Activated B cell treated with CpG ODN at 0.5 μM for 24 hours (primary cell): ENCODE measurements at places on chromosomes 1 and 21.

GRCh38 chr21:36910581-36911307 is 55.7 kb downstream of the HLCS start:
- no peak for DNase-seq

DNA sequence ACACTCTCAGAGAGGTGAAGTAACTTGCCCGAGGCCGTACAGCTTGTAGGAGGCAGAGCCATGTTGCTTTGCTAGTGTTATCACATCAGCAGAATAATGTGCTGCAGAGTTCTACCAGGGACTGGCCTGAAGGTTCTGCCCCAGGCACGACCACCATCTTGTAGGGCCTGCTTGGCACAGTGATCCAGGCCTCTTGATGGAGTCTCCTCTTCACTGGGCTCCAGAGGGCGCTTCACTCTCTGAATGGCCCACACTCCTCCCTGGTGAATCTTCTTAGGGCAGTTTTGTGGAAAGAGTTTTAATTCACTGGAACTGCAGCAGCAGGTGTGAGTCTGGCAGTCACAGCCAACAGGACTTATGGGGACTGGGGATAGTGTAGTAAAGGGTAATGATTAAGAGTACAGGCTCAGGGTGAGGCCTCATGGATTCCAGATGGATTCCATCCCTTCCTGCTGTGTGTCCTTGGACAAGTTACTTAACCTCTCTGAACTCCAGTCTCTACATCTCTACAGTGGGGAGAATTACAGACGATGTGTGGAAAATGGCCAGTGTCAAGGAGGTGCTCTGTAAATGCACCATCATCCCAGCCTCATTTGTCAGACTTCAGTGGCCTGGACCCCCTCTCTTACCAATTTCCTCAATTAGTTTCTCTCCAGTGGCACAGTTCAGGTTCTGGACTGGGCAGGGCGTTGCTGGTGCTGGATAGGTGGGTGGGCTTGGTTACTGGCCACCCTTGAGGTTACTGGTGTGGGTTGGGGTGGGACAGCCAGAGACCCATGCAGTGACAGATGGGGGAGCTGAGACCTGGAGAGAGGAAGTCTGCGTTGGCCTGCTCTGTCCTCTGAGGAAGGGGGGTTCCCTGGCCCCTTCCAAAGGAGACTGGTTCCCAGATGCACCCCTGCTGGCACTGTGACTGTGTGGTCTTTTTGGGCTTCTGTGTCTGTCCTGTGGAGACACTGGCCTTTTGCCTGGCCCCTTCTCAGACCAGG is 45.9 kb upstream of the CSF3R start:
- DNase-seq, result no peak

DNA sequence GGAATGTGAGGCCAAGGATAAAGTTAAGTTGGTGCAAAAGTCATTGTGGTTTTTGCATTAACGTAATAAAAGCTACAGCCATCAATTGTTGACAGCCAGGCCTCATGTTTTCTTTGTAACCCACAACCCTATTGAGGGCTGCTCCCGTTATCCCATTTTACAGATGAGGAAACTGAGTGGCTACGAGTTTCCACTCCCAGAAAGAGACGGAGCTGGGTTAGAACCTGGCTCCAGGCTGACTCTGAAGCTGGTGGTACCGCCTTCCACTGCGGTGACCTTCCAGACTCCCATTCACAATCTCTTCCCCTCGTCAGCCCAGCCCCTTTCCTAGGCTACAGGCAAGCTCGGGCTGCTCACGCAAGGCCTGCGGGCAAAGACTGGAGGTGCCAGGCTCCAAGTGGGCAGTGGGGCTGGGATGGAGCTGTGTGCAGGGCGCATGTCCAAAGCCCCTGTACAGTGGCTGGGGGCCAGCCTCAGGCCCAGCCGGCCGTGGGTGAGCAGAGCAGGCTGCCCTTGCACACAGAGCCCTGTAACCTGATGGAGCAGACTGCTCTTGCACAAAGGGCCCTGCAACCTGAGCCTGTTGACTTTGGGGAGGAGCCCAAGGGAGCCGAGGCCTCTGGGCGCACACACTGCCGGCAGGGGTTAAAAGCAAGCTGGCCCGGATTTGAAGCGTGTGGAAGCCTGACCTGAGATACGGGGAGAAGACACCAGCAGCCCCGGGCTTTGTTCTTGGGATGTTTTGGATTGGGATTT is 97.4 kb upstream of the TMPRSS2 start:
- DNase-seq, result no peak

DNA sequence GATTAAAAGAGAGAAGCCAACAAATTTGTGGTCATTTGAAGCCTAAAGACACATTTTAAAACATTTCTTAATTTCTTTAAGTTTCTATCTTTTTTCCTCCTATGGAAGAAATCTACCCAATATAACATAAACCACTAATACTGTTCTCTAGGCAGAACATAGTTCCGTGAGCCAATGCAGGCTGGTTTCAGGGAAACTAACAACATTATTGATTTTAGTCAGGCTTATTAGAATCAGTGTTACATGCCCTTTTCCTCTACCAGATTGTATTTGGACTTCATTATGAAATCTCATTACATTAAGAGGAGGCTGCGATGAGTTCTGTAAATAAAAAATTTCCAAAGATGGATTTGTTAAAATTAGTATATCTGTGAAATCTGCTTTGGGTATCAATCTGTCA is 249.9 kb downstream of the PTBP2 start:
- DNase-seq, result no peak

- no peak for DNase-seq
Observed at GRCh38 chr1:235628316-235629005, 21.1 kb downstream of the GNG4 start.
